ENCODE measurements at places on chromosomes 7 and 10.
A peak's percentile ranks its signal among the peaks of the same experiment; 100 is the strongest.

DNA sequence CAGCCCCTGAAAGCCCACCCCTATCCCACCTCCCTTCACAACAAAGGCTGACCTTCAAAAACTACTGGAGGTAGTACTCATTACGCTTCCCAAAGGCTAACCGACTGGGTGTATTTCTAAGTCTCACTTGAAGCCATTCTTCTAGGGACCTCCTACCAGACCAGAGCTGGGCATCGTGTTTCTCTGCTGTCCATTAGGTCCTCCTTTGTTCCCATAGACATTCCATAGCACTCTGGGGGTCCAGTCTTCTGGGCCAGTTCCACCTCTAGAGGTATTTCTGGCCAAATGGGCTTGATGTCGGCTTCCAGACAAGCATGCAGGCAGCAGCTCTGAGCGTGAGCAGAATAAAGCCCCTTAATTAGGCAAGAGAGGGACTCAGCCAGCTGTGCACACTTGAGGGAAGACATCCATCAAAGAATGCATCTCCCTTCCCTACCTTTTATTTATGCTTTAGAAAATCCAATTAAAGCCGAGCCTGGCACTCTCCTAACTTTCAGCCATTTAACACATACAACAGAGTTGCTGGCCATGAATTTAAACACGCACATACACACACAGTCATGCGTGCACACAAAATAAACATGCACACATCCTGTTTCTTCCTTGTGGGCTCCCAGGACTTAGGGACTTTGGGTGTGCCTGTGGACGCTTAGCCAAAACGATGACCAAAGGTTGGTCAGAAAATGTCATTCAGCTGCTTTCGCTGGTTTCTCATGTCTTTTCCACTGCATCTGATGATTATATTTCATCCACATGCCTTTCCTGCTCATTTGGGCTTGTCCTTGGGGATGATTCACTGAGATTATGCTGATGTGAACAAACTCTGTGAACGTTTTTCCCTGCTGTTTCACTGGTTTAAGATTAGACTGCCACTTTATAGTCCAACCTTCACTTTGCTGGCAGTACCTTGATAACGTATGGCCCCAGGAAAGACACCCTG, 362.0 kb upstream of the NFE2L3 start:
- DNase-seq, result no peak

- peak; percentile 35 for DNase-seq
These were observed 570 bp upstream of the PRTFDC1 start for GRCh38 chr10:24952707-24953645.

DNA sequence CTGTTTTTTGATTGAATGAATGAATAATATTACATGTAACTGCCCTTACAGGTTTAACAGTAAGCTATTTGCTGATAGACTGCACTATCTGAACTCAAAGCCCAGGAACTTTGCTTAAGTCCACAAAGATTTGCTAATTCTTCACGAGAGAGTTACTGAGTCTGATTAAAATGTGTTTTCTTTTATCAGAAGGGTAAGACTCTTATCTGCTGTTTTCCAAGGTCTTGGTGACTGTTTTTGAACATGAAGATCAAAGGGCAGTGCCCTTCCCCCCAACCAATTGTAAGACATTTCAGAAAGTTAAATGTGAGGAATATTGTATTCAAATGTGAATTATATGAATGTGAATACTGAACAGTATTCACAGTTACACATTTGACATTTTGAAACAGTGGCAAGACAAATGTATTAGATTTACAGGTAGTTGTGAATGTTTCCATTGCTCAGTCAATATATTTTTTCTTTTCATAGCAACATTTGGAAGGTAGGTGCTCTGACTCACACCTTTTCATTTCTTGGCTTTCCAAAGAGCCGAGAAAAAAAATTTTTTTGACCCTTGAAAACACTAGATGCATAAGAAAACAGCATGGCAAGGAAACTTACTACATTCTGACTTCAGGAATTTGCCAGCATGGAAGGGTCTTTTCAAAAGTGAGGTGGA, 62.7 kb downstream of the DKK1 start:
- no peak for DNase-seq

- no peak for DNase-seq
These were observed 152.3 kb upstream of the STEAP4 start for GRCh38 chr7:88458946-88459345.

DNA sequence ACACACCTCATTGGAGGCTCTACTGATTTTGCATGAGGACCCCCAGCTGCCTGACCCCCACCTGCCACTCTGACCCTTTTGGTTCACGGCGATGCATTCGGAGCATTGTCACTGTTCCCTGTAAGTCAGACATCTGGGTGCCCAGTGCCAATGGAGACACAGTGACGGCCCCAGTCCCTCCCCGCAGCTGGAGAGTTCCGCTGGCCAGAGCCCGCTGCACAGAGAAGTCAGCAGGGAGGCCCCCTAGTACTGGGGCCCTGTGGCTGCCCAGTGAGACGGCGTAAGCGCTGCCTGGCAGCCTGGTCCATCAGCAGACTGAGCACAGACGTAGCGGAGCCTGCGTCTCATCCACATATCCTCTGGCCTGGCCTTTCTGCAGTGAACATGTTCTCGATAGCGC, 77.5 kb downstream of the NKX6-2 start:
- no peak for DNase-seq

GRCh38 chr10:26199841-26200240, 16.7 kb upstream of the GAD2 start:
- DNase-seq, result no peak

- no peak for DNase-seq
These were observed 19.3 kb downstream of the NEURL1 start for GRCh38 chr10:103512591-103513379.

DNA sequence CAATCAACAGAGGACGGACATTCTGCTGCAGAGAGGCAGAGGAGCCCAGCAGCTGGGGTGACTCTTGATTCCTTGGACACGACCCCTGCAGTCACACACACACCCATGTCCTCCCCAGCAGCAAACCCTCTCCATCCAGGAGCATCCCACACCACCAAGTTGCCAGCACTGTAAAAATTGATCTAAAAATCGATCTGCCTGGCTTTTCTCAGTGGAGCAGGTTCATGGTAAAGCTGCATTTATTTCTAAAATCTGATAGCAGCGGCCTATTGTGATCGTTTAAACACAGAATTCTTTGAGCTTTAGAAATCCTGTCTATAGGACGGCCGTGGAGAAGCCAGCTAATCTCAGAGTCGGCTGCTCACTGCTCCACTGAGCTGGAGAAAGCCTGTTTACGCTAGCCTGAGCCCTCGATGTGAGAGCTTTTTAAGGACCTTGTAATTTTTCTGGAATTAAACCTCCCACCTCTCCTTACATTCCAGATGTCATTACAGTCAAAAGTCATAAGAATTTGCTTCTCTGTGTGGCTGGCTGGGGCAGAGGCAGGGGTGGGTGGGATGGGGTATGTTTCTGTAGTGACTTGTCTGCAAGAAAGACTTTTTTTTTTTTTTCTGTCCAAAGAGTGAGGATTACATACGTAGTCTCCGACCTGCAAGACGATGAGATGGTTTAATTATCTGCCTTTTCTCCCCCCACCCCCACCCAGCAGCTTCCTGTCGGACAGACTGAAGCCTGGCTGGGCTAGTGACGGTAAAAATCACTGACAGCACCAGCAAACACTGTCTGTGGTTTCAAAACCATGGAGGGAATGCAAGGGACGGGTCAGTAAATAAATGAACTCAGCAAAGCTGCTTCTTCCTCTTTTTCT, 31.6 kb downstream of the TRIM8 start:
- no peak for DNase-seq

- DNase-seq, result no peak
These were observed 260.5 kb upstream of the CACNA2D1 start for GRCh38 chr7:82704121-82704520.

DNA sequence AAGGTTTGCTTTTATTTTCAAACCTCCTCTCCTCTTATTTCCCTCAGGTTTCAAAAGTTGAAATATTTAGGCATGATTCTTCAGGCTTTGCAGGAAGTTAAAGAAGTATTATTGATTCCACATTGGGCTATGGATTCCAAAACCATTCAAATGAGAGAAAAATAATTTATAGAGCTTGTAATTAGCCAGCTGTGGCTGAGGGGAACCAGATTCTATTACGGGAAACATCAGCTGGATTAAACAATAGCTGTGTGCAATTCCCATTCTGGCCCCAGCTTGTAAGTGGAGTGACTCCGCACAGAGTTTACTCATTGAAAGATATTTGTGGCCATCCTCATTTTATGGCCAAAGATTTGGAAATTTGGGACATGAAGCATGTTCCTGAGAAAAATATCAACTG, 77.0 kb upstream of the PHYHIPL start:
- no peak for DNase-seq

DNA sequence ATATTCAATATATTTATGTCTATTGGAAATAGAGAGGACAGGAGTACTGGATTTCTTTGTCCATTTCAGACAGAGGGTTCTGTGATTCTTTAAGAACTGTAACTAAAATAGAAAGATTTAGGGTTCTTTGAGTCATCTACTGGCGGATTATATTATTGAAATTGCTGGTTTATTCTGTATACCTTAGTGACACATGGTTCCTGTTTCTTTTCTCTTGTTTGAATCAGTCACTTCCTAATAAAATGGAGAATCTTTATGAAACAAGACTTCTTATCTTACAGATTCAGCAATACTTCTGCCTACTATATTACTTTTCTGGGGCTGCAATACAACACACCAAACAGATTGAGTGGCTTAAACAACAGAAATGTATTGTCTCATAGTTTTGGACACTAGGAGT, 20.8 kb upstream of the ZNF800 start:
- DNase-seq, result no peak

GRCh38 chr7:84176716-84177115, 17.9 kb downstream of the SEMA3A start:
- DNase-seq, result no peak

DNA sequence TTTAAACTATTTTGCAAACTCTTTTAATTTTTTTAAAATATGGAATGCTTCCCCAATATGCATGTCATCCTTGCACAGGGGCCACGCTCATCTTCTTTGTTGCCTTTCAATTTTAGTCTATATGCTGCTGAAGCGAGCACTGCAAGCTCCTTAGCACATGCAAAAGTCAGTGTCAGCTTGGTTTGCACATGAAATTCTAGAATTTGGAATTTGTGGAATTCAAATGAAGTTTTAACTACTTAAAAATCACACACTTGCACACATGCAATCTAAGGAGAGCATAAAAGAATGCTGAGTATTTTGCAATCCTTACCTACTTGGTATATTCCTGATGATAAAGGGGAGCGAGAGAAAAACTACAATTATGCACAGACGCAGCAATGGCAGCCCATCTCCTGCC, 78.3 kb upstream of the ATP6V0A4 start:
- DNase-seq, result no peak

- peak; percentile 72 for DNase-seq
These were observed 84.2 kb upstream of the MKI67 start for GRCh38 chr10:128210215-128211063.

GRCh38 chr10:23813687-23814086, 374.8 kb downstream of the OTUD1 start:
- no peak for DNase-seq

GRCh38 chr10:86773498-86773897, 17.1 kb downstream of the BMPR1A start:
- no peak for DNase-seq

DNA sequence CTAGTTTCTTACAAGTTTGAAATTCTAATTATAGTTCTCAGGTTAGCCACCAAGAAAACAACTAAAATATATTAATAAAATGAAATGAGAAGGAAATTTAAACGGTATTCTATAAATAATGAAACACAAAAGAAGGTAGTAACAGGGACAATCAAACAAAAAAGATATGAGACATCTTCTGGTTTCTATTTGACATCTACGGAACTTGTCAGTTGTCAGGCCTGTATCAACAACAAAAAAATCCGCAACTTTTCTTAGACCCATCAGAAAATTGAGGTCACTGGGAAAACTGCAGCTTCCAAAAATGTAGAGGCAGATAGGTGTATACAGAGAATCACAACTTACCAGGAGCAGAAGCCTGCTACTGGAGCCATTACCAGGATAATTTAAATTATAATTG, 70.6 kb downstream of the ZPBP start:
- DNase-seq, result no peak

DNA sequence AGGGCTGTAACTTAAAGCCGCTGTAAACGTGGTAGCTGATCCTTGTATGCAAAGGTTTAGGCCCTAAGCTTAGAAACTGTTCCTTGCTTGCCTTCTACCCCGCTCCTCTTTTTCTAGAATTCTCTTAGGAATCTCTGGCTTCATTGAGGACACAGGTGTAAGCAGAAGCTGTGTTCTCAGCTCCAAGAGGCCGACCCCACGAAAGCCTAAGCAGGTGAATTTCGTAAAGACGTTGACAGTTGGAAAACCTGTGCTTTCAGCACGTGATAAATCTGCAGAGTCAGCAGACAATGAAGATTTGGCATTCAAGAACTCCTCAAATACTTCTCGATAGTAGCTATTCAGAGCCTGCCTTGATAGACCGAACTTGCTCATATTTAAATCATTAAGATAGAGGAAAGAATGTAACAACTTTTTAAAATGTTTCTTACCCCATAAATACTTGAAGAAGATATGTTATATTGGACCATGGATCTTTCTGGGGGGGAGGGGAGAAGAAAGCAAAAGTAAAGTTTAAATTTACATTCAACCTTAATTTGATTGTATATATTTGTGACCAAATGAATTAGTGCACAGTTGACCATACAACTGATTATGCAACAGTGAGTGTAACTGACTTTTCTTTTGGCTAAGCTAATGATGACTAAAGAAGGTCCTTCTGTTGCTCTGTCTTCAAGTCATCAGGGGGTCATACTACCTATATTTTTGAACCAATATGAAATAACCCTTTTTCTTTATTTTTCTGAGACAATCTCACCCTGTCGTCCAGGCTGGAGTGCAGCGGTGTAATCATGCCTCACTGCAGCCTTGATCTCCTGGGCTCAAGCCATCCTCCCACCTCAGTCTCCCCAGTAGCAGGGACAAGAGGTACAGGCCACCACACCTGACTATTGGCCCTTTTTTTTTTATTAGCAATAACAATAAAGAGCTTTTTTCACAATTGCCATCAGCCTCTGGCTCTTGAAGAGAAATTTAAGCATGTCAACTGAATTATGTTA, 1.2 kb upstream of the GDI2 start:
- no peak for DNase-seq

GRCh38 chr7:2718296-2718965, 30.4 kb downstream of the AMZ1 start:
- no peak for DNase-seq

- DNase-seq, result no peak
These were observed 188.8 kb downstream of the PARD3 start for GRCh38 chr10:34626158-34626880.

DNA sequence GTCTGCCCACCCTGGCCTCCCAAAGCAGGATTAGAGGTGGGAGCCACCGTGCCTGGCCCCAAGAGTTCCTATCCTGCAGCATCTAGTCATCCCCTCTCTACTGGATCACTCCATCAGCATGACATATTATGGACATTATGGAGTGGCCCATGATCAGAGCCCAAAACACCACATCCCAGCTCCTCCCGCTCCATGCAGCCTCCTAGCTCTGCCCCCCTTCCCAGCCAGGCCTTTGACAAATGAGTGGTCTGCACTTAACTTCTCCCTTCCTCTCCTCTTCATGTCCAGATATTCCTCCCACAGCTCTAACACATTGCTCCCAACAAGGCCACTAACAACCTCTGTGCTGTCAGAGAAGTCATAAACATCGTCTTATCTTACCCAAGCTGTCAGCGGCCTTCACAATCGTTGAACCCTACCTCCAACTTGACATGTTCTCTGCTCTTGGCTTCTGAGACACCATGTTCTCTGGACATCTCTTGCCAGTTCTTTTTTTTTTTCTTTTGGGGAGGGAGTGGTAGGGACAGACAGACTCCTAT, 187.6 kb downstream of the NSUN6 start:
- DNase-seq, result no peak

GRCh38 chr7:5596046-5596895, 172.6 kb upstream of the TNRC18 start:
- DNase-seq, result peak; percentile 76
